Spinal cord (tissue), 10 donors: ENCODE measurements at places on chromosomes 1 and 21.

- H3K36me3 ChIP-seq: peaks cover 21% of the 10 kb centered on the region
- H3K27me3 ChIP-seq: no peaks in the 10 kb centered on the region
- H3K4me1 ChIP-seq: peaks cover 26% of the 10 kb centered on the region
- no peak for DNase-seq
These were observed 8.8 kb upstream of the ANGPTL7 start for GRCh38 chr1:11180342-11180744.

GRCh38 chr1:212738330-212738729 lies 38.7 kb upstream of the BATF3 start:
- no peak for DNase-seq
- H3K36me3 ChIP-seq: no peaks in the 10 kb centered on the region
- no peaks in the 10 kb centered on the region for H3K4me1 ChIP-seq
- no peak overlapping the region for H3K4me3 ChIP-seq
- H3K27ac ChIP-seq: no peak overlapping the region
- no peaks in the 10 kb centered on the region for H3K27me3 ChIP-seq

DNA sequence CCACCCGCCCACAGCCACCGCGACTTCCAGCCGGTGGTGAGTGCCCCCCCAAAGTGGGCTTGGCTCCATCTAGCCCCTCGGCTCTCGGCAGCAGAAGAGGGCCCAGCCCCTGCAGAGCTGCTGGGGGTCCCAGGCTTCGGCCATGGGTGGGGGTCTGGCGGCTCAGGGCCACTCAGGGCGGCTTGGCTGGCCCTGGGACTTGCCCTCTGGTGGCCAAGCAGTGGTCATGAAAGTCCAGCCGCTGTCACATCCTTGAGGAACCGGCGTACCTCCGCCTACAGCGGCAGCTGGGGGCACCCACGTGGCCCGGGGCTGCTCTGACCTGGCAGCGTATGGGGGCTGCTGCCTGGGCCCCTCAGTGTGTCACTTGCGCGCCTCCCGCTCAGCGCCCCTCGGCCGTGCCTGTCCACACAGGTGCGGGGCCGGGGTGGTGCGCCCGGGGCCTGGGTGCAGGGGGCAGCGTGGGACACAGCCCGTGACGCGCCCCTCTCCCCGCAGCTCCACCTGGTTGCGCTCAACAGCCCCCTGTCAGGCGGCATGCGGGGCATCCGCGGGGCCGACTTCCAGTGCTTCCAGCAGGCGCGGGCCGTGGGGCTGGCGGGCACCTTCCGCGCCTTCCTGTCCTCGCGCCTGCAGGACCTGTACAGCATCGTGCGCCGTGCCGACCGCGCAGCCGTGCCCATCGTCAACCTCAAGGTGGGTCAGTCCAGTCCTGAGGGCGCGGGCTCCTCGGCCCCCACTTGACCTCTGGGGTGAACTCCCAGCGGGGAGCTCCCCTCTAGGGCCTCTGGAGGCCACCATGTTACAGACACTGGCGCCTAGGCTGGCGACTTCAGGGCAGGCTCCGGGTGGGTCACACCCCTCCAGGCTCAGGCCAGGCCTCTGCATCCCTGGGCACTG lies 32.4 kb downstream of the SLC19A1 start:
- no peak overlapping the region for H3K4me3 ChIP-seq
- peaks cover 82% of the 10 kb centered on the region for H3K36me3 ChIP-seq
- DNase-seq: no peak
- no peaks in the 10 kb centered on the region for H3K27me3 ChIP-seq
- no peak overlapping the region for H3K27ac ChIP-seq

- H3K4me3 ChIP-seq: no peak overlapping the region
These were observed 910 bp downstream of the RUNX1 start for GRCh38 chr21:35048183-35048601.

DNA sequence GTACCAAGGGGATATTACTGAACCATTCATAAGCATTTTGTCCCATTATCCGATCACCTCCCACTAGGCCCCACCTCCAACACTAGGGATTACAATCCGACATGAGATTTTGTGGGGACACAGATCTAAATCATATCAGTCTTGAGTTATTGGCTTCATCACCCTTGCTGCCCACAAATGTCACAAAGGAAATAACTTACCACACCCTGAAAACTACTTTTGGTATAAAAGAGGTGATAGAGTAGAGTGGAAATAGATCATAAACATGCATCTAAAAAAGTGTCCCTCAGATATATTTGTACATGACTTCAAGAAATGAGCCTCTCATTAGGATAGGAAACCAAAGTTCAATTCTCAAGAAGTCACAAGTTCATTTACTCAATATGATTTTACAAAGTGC lies 22.6 kb upstream of the FCRL3 start:
- no peaks in the 10 kb centered on the region for H3K36me3 ChIP-seq
- no peak for DNase-seq
- no peak overlapping the region for H3K4me3 ChIP-seq
- no peaks in the 10 kb centered on the region for H3K4me1 ChIP-seq
- no peak overlapping the region for H3K27ac ChIP-seq
